ENCODE measurements at places on chromosomes 7 and 10.

DNA sequence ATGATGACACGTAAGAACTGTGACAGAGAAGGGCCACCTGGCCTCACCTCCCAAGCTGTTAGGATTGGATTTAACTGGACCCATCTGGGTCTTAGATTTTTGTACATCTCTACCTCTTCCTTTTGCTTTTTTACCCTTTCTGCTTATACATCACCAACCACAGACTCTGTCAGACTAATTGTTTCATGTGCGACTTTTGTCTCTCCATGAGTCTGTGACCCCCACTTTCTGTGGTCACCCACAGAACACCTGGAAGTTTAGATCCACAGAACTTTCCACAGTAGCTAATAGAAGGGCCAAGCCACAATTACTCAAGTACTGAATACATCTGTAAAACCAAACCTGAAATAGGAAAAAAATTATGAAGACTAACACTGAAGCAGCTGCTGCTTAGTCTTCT, 23.1 kb downstream of the SEC31B start:
- DNase-seq, result no peak

GRCh38 chr10:84521013-84521412, 192.6 kb downstream of the CCSER2 start:
- no peak for DNase-seq

- DNase-seq, result no peak
Measured at GRCh38 chr7:47827351-47827756, 120.9 kb downstream of the PKD1L1 start.

DNA sequence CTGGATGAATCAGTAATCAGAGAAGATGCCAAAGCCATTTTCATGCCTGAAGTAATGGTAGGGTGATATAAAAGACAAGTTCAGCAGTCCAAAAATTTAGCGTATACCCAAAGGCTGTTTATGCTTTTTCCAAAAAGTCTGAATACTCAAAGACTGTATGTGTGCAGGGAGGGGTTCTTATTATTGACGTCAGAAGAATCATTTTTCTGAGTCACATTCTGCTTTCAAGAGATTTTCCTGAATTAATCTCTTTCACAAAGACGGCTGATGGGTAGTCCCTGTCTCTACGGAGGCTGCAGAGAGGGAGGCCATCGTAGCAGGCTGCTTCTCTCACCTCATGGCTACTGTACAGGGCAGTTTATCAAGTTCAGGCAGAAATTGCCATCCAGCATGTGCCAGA, 30.7 kb upstream of the ABLIM1 start:
- no peak for DNase-seq

DNA sequence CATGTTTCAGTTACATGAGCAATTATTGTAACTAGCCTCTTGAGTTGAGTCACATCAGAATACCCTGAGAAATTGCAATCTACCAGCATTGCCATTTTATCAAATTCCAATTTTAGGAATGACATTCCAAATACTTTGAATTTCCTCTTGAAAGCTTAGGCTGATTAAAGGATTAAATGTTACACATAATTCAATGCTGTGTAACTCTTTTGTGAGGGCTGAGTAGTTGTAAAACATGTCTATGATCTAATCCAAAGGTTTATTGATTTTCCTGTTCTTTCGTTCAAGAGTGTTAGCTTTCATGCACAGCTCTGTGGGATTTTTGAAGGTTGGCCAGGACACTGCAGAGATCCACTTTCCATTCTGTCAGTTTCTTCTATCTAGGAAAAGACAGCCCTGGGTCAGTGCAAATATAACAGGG, 193.1 kb downstream of the SORCS1 start:
- no peak for DNase-seq

- DNase-seq, result no peak
Measured at GRCh38 chr7:92834507-92835260, 1.7 kb downstream of the CDK6 start.

DNA sequence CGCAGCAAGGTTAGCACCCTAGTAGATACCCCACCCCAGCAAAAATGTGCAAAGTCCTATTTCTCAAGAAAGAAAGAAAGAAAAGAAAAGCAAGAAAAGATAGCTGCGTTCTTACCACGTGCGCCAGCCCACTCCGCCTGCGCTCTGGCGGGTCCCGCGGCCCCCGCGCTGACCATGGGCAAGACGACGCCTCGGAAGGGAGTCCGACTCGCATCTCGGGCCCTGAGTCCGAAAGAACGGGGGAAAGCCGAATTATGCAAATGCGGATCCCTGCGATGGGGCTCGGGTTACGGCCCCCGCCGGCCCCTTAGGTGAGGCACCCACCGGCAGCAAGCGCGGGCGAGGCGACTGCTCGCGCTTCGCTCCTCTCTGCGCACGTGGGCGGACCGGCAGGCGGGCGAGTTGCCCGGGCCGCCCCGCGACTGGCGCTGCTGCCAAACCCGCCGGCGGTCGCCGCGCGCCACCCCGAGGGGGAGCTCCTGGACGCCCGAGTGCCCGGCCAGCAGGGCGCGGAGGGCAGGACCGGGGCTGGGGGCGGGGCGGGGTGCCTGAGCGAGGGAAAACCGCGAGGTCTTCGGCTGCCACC, 2.4 kb upstream of the EGR2 start:
- DNase-seq, result peak; percentile 79

DNA sequence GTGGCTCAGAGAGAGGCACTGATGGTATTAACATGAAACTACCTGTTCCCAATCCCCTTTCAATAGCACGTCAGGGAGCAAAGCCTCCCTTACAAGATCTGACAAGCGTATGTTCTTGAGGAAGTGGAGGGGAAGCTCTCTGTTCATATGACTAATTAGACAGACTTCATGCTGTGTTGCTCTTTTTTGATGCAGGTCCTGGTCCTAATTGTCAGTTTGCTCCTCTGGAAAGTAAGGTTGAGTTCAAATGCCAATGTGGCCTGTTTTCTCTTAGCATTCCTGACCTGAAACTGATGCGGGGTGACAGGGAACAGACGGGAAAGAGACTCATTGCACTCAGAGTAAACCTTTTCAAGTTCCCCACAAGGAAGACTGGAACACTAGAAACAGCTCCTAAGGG, 27.0 kb upstream of the TBX20 start:
- no peak for DNase-seq

GRCh38 chr10:129098517-129098916, 368.5 kb upstream of the MGMT start:
- no peak for DNase-seq

GRCh38 chr7:139109188-139109982, at the start of gene ZC3HAV1:
Gene ZC3HAV1 (minus strand): TSS chr7:139109720. CDS start chr7:139109331, 389 bp downstream.
- DNase-seq, result peak; percentile 90

- DNase-seq, result no peak
Measured at GRCh38 chr7:82429408-82429807, 14.2 kb downstream of the CACNA2D1 start.

- no peak for DNase-seq
Measured at GRCh38 chr7:67863911-67864310, 867.3 kb downstream of the TYW1 start.

DNA sequence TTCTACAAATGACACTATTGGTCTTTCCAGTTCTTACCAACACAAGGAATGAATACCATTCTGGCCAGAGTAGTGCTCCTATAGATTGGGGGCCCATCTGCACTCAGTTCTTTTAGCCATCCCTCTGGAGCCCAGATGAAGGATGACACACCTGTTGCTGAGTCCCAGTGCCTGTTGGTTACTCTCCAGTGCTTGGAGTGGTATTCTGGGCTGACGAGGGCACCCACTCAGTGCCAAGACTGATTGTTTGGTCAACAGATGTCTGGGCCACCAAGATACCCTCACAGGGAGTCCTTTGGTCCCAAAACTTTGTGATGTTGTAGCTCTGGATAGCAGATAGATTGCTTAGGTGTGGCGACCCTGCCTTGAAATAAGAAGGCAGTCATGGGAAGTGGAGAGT, 23.7 kb upstream of the ITGA8 start:
- no peak for DNase-seq

DNA sequence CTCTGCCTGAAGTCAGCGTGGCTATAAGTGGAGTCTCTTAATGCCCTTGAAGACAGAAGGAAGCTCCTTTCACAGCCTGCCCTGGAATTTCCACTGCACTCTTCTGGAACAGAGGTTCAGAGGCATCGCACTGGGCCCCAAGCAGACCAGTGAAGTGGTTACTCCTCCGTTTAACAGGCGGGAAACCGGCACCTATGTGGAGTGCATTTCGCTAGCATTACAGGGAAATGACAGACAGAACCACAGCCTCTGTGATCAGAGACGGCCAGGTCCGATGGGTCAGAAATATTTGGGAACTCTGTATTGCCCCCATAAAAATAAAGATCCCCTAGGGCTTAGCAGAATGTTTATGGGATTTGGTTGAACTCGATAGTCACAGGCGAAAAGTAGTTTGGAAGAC, 406.9 kb upstream of the PRKCQ start:
- DNase-seq, result no peak

GRCh38 chr7:10724449-10724848, 249.2 kb upstream of the PHF14 start:
- no peak for DNase-seq
